ENCODE measurements at places on chromosomes 4 and X. TPM values are rescaled to one million over a fixed set of nuclear protein-coding genes. Genes with fewer than 3 reads are reported as not detected.

DNA sequence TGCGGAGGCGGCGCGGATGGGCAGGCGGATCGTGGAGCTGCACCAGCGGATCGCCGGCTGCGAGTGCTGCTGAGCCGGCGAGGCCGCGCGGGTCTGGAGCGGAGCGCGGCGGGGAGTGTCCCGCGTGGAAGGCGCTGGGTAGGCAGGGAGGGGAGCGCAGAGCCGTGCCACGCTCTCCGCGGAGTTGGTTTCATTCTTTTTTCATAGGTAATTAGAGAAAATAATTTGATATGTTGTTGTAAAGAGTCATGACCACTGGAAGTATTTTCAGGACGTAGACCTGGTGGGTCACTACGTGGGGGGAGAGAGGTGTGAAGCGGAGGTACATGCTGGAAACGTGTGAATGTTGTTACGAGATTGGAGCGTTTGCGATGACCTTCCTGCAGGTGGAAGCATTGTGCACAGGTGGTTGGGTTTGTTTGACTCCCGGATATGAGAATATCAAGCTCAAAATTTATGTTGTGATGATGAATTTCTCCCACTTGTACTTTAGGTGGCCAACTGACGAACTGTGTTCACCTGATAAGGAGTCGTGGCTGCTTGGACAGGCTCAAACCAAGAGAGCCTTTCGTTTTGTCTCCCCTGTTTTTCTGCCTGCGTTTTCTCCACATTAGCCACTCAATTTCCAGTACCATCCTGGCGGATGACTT is 19.1 kb upstream of the S100P start:
- peaks cover 24% of the 10 kb centered on the region for H3K36me3 ChIP-seq
- peak overlapping the region; percentile 86 for H3K4me3 ChIP-seq
- no peaks in the 10 kb centered on the region for H3K4me1 ChIP-seq
- no peaks in the 10 kb centered on the region for H3K27me3 ChIP-seq
- DNase-seq, result peak; percentile 73

GRCh38 chrX:130262231-130262630 is 6.5 kb downstream of the ZNF280C start:
- no peaks in the 10 kb centered on the region for H3K36me3 ChIP-seq
- no peak overlapping the region for H3K4me3 ChIP-seq
- no peak overlapping the region for H3K27ac ChIP-seq
- no peaks in the 10 kb centered on the region for H3K27me3 ChIP-seq

GRCh38 chrX:13983734-13984133 is 46.0 kb downstream of the GEMIN8 start:
- DNase-seq, result no peak
- no peak overlapping the region for H3K4me3 ChIP-seq
- H3K27me3 ChIP-seq, result no peaks in the 10 kb centered on the region
- H3K4me1 ChIP-seq, result no peaks in the 10 kb centered on the region

DNA sequence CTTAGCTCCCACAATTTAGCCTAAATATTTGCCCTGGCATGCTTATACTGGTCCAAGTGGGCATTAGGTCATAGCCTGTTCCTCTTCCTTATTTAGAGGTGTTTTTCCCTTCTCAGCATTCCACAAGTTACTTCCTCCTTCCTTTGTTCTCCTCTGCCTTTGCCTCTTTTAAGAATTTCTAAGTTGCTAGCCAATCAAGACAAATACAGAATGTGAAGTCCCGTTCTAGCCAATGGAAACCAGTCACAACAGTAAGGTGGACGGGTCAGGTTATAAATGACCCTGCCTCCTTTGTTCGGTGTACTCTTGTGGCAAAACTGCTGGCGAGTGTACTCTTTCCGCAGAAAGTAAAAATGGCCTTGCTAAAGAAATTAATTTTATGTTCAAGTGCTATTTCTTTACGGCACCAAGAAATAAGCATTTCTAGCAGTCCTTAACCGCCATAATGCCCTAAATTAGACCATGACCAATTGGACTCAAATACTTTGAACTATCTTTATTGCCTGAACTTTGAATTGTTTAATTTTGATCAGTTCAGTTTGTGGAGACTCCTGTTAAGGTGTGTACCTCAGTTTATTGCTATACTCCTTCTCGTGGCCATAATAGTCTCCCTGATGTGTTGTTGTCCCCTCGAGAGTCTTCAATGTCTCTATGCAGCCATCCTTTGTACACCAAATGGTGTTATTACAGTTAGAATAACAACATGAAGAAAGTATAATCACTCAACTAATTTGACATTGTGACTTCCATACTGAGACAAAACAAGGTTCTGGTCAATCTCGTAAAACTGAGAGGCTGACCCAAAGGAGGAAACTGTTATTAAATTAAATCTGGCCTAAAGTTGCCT is 1.6 kb upstream of the HADH start:
- H3K4me1 ChIP-seq, result no peaks in the 10 kb centered on the region
- H3K36me3 ChIP-seq, result no peaks in the 10 kb centered on the region
- DNase-seq, result no peak
- no peak overlapping the region for H3K4me3 ChIP-seq
- no peak overlapping the region for H3K27ac ChIP-seq

DNA sequence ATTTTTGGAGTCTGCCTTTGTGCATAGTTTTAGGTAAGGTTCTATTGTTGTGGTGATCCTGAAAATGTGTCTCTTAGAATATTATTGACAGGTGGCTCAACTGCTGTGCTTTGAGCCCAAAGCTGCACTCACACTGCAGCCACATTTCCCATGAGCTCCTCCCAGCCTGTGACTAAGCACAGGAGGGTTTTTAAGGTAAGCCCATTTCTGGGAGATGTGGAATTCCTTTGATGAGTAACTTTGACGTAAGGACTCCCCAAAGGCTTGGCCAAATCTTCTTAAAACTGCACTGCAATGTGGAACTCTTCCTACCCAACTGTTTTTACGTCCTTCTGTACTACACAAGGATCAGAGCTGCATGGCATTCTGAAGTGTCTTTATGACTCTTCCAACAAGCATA is 20.0 kb upstream of the TMPRSS11A start:
- DNase-seq, result no peak
- H3K4me1 ChIP-seq, result no peaks in the 10 kb centered on the region
- H3K27me3 ChIP-seq, result no peaks in the 10 kb centered on the region
- no peak overlapping the region for H3K4me3 ChIP-seq

IDH3G gene
- 45.0 TPM for total RNA-seq

RAB40A gene
- 0.38 TPM for total RNA-seq

- no peak overlapping the region for H3K4me3 ChIP-seq
- no peaks in the 10 kb centered on the region for H3K27me3 ChIP-seq
- H3K36me3 ChIP-seq, result no peaks in the 10 kb centered on the region
- DNase-seq, result no peak
- H3K27ac ChIP-seq, result no peak overlapping the region
- peaks cover 12% of the 10 kb centered on the region for H3K4me1 ChIP-seq
Observed at GRCh38 chr4:159160242-159160641, 57.4 kb downstream of the RAPGEF2 start.

GRCh38 chr4:24777536-24778463 is 17.6 kb upstream of the SOD3 start:
- no peak overlapping the region for H3K27ac ChIP-seq
- H3K36me3 ChIP-seq, result no peaks in the 10 kb centered on the region
- no peak overlapping the region for H3K4me3 ChIP-seq
- H3K4me1 ChIP-seq, result peaks cover 6% of the 10 kb centered on the region
- DNase-seq, result no peak

DNA sequence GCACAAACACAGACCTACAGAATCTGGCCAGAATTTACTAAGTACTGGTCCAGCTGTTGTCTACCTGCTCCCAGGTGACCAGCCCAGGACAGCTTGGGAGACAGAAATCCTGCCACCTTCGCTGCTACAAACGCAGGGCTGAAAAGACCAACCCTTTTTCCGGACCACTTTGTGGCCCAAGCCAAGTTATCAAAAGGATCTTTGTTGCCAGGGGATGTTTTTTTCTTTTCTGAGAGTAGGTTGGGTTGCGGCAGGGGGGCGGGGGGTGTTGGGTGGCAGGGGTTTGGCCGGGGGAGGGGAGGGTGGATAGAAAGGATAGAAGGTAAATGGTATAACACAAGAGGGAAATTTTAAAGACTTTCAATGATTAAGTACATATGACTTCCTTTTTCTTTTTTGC is 63.4 kb downstream of the STOX2 start:
- H3K4me1 ChIP-seq, result no peaks in the 10 kb centered on the region
- no peaks in the 10 kb centered on the region for H3K36me3 ChIP-seq
- H3K27me3 ChIP-seq, result no peaks in the 10 kb centered on the region
- peak overlapping the region; percentile 47 for H3K27ac ChIP-seq
- DNase-seq, result peak; percentile 53

- no peaks in the 10 kb centered on the region for H3K36me3 ChIP-seq
- no peaks in the 10 kb centered on the region for H3K27me3 ChIP-seq
- no peak overlapping the region for H3K4me3 ChIP-seq
Observed at GRCh38 chrX:119753639-119754257, 4.6 kb upstream of the SOWAHD start.
